NCI-H345 (cell line): ENCODE measurements at places on chromosomes 4 and X.

- no peak for DNase-seq
Observed at GRCh38 chr4:123265443-123265842, 131.2 kb upstream of the SPRY1 start.

DNA sequence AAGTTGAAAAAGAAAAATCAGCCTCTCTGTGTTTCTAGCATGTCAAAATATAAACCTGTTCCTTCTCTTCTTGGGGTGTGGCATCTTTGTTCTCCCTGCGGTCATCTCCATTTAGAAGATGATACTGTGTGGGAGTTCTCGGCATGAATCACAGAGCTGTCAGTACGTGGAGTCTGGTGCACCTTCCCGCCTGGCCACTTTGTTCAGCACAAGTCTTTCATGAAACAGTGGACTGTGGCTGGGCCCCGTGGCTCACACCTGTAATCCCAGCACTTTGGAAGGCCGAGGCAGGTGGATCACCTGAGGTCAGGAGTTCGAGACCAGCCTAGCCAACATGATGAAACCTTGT, 166.5 kb downstream of the MAML3 start:
- DNase-seq, result no peak

- DNase-seq, result no peak
Observed at GRCh38 chrX:148610328-148610698, 109.9 kb downstream of the AFF2 start.

GRCh38 chr4:53589511-53589910, 1.8 kb downstream of the LNX1 start:
- no peak for DNase-seq

GRCh38 chrX:116272322-116272721, 101.8 kb downstream of the AGTR2 start:
- DNase-seq, result no peak
